ENCODE measurements at places on chromosomes 4 and X.

DNA sequence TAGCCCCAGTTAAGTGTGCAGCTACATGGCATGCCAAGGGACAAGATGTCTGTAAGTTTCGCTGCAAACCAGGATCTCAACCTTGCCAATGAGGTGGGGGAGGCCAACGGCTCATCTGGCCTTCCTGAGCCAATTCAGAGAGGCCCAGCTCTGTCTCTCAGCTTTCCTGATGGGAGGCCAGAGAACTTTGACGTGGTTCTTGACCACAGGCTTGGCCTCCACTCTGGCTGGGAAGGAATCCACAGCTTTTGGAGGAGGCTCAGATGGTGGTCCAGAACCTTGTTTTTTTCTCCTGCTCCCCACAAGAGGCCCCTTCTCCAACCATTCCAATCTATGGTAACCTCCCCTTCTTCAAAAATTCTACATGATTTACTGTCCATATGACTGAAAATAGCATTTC lies 9.8 kb downstream of the CAPN6 start:
- no peak for DNase-seq

GRCh38 chrX:1239681-1240142 lies 27.3 kb upstream of the CRLF2 start:
- peak; percentile 64 for DNase-seq

DNA sequence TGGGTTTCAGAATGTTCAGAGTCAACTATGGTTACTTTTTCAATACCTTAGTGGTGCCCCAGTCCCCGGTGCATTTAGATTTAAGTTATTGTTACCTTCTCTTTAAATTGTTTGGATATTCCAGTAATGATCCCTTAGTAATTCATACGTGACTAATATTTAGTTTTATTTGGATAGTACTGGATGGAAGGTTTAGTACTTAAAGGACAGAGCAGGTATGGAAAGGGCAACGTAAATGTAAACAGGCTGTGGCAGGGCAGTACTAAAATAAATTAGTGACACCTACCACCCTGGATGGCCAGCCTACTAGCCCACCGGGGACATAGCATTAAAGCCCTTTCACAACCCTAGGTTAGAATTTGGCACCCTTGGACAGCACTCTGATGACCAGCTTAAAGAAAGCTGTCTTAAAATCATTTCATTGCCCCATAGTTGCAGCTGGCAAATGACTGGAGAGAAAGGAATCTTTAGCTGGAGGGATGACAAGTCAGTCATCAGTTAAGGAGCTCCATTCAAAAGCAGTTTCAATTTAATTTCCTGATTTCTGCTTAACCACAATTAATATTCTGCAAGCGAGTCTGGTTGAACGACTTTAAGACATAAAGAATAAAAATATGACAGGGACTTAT lies 16.4 kb downstream of the PLP1 start:
- DNase-seq, result no peak

GRCh38 chr4:70778888-70779422 lies 57.2 kb downstream of the RUFY3 start:
- DNase-seq, result peak; percentile 56

DNA sequence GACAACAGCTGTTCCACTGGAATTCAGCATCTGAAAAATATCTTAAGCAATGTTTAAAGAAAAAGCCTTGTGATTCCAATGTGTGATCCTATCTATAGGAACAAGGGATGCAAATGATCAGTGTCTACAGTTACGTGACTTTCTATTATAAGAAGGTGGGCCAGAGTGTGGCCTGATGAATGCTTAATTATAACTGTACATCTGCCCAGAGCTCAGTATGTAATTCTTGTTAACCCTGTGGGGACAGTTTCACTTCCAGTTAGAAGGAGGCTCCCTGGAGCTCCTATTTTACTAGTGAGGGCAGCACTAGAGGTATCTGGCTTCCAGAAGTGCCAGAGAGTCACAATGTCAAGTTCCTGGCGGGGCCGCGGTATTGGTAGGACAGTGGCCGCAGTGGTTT lies 288.5 kb downstream of the USP46 start:
- no peak for DNase-seq

- no peak for DNase-seq
Observed at GRCh38 chr4:73701116-73701515, 39.3 kb upstream of the CXCL8 start.

DNA sequence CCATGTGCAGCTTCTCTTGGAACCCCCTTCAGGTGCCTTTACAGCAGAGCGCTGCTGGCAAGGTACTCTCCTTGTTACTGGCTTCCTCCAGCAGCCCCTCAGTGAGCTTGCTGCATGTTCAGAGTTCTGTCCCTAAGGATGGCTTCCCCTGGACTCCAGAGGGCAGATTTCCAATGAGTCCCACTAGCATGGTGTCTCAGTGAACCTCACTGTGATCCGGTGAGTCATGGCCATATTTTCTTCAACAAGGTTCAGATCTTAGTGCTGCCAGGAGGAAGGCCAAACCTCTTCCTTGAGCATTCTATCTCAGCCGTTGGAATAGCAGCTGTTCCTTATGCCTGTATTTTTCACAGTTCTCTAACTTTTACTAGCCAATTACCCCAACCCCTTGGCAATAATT lies 98.8 kb downstream of the CASK start:
- DNase-seq, result no peak

GRCh38 chrX:10634392-10635161 lies 14.2 kb upstream of the MID1 start:
- no peak for DNase-seq

GRCh38 chr4:14446904-14447303 lies 555.4 kb upstream of the CPEB2 start:
- DNase-seq, result no peak

GRCh38 chrX:109463784-109464183 lies 18.1 kb downstream of the GUCY2F start:
- no peak for DNase-seq

- DNase-seq, result no peak
Observed at GRCh38 chr4:42150653-42151567, 1.5 kb downstream of the BEND4 start.

DNA sequence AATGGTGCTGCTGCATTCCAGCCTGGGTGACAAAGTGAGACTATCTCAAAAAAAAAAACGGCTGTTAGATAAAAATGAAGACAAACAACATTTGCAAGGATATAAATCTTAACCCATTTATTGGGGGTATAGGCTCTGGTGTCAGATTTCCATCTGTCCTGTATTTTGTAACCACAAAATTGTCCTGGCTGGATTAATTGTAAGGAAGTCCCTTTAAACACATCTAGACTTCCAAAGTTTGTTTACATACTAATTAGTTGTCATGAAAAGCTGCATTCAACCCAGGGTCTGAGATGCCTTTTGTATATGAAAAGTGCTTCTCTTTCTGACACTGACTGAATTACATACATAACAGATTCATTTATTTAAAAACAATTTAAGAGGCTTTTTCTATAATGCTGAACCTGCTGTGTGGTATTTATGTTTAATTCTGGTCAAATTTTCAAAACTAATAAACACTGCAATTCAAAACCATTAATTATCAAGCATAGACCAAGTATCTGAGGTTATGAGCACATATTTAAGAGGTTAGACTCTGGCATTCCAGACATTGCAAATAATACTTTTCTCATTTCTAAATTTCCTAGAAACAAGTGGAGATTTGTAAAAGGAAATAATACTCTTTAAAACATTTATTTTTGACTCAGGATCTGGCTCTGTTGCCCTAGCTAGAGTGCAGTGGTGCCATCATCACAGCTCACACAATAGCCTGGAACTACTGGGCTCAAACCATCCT lies 17.5 kb upstream of the UGDH start:
- DNase-seq, result no peak

- DNase-seq, result no peak
Observed at GRCh38 chrX:11040405-11040804, 70.7 kb upstream of the HCCS start.

GRCh38 chr4:106650701-106651100 lies 282.1 kb upstream of the GIMD1 start:
- no peak for DNase-seq

DNA sequence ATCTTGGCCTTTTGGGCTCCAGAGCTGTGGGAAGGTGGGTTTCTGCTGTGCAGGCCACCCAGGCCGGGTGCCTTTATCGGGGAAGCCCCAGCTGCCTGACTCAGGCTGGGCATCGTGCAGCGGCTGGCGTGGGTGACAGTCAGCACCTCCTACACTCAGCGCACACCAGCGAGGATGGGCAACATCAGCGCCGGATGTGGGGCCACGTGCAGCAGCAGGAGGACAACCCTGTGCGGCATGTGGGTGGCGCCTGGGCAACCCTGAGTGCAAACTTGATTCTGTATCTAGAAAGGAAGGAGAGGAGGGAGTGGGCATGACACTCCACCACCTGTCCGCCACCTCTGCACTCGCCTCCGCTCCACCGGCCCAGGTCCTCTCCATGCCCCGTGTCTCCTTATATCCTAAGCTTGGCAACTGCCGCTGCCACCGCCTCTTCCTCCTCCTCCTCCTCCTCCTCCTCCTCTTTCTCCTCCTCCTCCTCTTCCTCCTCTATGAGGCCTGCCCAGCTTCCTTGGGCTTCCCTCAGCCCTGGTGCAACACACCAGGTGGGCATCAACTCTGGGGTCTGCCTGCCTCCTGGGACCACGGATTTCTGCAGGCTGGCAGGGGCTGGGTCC lies 107.4 kb upstream of the AFAP1 start:
- no peak for DNase-seq

GRCh38 chrX:3046253-3047240 lies 5.3 kb downstream of the ARSF start:
- no peak for DNase-seq

DNA sequence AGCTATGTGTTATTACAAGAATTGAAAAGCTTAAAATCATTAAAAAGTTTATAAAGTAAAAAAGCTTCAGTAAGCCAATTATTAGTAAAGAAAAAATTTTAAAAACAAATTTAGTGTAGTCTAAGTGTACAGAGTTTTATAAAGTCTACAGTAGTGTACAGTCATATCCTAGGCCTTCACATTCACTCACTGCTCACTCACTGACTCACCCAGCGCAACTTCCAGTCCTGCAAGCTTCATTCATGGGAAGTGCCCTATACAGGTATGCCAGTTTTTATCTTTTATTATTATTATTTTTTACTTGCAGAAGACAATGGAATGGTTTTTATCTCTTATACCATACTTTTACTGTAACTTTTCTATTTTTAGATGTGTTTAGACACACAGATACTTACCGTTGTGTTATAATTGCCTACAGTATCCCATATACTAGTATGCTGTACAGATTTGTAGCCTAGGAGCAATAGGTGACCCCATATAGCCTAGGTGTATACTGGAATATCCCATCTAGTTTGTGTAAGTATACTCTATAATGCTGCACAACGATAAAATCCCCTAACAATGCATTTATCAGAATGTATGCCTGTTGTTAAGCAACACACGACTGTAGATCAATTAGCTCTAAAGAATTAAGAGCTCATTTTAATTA lies 230.7 kb downstream of the DCLK2 start:
- DNase-seq, result no peak

DNA sequence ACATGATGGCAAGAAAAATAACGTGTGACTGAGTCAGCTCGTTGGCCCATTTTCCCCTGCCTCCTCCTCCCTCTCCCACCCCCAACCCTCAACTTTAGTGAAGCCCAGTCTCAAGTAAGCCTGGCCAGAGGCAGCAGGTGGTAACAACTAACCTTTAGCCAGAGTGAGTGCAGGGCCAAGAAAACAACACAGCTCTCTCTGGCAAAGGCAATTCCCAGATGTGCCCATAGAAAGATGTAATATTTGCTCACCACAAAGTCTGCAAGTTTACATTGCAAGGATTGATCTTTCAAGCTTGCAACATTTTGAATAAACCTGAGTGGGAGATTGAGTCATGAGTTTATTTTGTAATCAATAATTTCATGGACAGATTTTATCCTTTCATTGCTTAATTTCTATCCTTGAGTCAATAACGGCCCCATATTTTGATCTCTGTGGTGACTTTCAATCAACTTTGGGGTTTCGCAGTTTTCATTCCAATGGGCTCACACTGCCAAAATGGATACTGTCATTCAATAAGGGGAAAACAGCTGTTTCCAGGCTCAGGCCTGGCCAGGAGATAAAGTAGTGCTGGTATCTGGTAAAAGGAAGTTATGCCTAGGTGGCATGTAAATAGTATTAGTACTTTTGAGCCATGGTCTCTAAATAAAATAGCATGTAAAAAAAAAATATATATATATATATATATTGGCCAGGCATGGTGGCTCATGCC lies 130.7 kb upstream of the TMEM164 start:
- DNase-seq, result no peak

GRCh38 chr4:5280828-5281227 lies 229.5 kb downstream of the STK32B start:
- DNase-seq, result no peak

GRCh38 chr4:122479935-122480416 lies 23.5 kb upstream of the IL2 start:
- DNase-seq, result no peak

GRCh38 chrX:15366506-15367352 lies 17.5 kb downstream of the VEGFD start:
- no peak for DNase-seq

DNA sequence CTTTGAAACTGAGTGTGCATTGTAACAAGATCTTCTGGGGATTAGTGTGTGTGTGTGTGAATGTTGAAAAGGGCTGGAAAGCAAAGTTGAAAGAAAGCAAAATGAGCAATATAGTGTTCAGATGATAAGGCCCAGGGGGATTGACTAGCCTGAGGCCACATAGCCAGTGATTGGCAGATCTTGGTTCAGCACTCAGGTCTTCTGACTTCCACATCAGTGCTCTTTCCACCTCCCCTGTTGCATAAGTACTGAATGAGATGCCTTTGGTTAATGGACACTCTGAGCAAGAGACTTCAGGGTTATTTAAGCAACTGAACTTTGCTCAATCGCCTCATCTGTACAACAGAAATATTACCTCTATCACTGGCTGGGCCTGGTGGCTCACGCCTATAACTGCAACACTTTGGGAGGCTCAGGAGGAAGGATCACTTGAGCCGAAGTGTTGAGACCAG lies 120.4 kb downstream of the TMEM164 start:
- no peak for DNase-seq

GRCh38 chrX:112643721-112644120 lies 36.0 kb downstream of the LHFPL1 start:
- no peak for DNase-seq

- no peak for DNase-seq
Observed at GRCh38 chrX:85243155-85243554, 424 bp downstream of the SATL1 start.

DNA sequence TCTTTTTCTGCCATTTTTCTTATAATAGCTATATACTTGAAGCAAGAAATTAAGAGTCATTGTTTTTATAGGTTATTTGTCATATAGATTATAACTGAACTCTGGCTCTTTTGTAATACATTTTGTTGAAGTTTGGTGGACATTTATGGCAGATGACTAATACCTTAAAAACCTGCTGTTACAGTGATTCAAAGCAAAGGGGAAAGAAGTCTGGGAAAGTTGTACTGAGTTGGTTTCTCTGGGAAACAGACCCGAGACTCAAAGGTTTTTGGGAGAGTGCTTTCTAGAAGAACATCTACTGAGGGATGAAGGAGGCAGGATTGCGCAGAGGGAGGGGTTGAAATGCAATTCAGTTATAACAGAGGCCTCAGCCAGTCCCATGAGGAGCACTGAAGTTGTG lies 35.9 kb downstream of the NAP1L5 start:
- no peak for DNase-seq

- DNase-seq, result no peak
Observed at GRCh38 chr4:58113126-58113525, 1002.9 kb upstream of the IGFBP7 start.
